Vagina (tissue), 2 donors: ENCODE measurements at places on chromosomes 6 and 20.

DNA sequence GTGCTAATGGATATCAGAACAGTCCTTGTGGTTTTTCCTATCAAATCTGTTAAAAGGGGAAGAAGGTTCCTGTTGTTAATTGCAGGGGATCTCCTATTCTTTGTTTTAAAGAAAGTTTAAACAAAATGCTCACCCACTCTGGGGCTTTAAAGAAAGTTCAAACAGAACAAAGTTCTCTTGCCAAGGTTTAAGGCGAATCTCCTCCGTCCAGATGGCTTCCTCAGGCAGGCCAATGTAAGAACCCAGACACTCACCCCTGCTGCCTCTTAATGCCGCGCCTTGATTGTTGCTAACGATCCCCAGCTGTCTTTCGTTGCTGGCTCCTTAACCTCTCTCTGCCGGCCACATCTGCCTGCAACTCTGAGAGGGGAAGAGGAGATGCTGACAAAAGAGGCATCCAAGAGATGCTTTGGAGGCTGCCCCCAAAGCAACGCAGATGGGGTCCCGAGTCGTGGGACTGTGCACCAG is 235.0 kb upstream of the PRDM1 start:
- H3K36me3 ChIP-seq, result no peaks in the 10 kb centered on the region
- no peak for DNase-seq
- H3K4me1 ChIP-seq, result peaks cover 19% of the 10 kb centered on the region
- peak overlapping the region; percentile 57 for H3K27ac ChIP-seq
- no peaks in the 10 kb centered on the region for H3K27me3 ChIP-seq

GRCh38 chr20:63360850-63361518 is at the start of gene CHRNA4:
CHRNA4 (minus strand) TSS chr20:63361349; CDS start chr20:63361165, 184 bp downstream.
- no peak within 1 kb of the TSS for H3K4me3 ChIP-seq
- H3K4me1 ChIP-seq, result peaks cover 8% of the 10 kb centered on the region
- peaks cover 9% of the 10 kb centered on the region for H3K27me3 ChIP-seq
- no peak for DNase-seq
- no peaks in the 10 kb centered on the region for H3K36me3 ChIP-seq
- no peak within 1 kb of the TSS for H3K27ac ChIP-seq

GRCh38 chr6:93515736-93516135 is 96.4 kb upstream of the EPHA7 start:
- DNase-seq, result no peak
- H3K36me3 ChIP-seq, result no peaks in the 10 kb centered on the region
- H3K4me3 ChIP-seq, result no peak overlapping the region
- H3K27me3 ChIP-seq, result no peaks in the 10 kb centered on the region

GRCh38 chr20:59414936-59415623 is 114.7 kb downstream of the EDN3 start:
- no peak overlapping the region for H3K4me3 ChIP-seq
- no peak overlapping the region for H3K27ac ChIP-seq
- no peaks in the 10 kb centered on the region for H3K27me3 ChIP-seq
- no peaks in the 10 kb centered on the region for H3K4me1 ChIP-seq
- DNase-seq, result no peak
- H3K36me3 ChIP-seq, result no peaks in the 10 kb centered on the region

- H3K27ac ChIP-seq, result no peak overlapping the region
- H3K4me1 ChIP-seq, result no peaks in the 10 kb centered on the region
- H3K27me3 ChIP-seq, result no peaks in the 10 kb centered on the region
- H3K36me3 ChIP-seq, result no peaks in the 10 kb centered on the region
These were observed 87.2 kb upstream of the STXBP5 start for GRCh38 chr6:147117011-147117410.

DNA sequence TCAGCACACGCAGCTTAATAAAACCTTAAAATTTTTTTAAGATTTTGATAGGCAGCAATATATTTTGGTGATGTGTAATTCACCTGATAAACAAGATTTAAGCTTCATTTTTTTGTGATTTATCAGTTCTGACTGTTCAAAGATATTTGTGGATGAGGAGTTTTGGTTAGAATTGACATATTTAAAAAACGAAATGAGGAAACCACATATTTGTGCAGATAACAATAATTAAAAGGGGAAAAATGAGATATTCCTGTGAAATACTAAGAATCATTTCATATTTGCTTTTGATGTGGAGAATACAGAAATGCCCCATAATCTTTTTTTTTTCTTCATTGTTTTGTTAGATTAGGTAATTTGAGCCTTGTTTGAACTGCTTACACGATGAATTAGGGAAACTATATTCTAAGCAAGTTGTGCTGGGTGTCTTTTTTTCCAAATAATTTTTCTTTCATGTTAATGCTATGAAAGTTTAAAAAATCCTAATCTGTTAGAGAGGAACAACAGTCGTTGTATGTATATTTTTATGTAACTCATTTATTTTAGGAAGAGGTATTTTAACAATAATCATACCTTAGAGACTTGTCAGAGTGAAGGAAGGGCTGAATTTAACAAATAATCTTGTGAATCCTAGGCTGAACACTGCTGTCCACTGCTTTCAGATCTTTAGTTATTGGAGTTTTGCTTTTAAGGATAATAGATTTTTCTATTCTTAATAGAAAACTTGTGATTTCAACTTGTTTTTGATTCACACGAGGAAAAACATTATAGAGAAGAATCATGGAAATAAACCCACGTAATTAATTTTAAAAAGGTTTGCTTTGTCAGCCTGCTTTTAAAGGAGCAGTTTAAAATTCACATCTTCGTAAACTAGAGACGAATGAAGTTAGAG is 4.0 kb downstream of the ARID1B start:
- H3K4me3 ChIP-seq, result peak overlapping the region; percentile 92
- H3K27ac ChIP-seq, result peak overlapping the region; percentile 99
- no peaks in the 10 kb centered on the region for H3K36me3 ChIP-seq
- no peak for DNase-seq
- H3K4me1 ChIP-seq, result peaks cover 60% of the 10 kb centered on the region
- no peaks in the 10 kb centered on the region for H3K27me3 ChIP-seq

DNA sequence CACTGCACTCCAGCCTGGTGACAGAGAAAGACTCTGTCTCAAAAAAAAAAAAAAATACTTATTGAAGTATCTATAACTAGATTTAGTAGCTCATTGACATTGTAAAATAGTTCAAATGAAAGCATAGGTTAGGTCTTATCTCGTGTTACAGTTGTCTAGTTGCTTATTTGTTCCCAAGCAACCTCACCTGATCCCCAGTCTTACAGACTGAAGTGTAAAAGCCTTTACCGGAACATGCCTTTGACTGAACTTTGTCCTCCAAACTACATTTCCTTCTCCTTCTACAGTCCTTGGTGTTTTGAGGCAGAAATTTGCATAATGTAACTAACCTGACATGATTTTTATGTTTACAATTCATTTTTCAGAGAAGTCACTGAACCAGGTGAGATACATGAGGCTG is 61.0 kb downstream of the PKIB start:
- H3K27ac ChIP-seq, result no peak overlapping the region
- no peaks in the 10 kb centered on the region for H3K36me3 ChIP-seq
- no peaks in the 10 kb centered on the region for H3K4me1 ChIP-seq
- no peak overlapping the region for H3K4me3 ChIP-seq
- no peaks in the 10 kb centered on the region for H3K27me3 ChIP-seq
- DNase-seq, result no peak

- H3K4me1 ChIP-seq, result no peaks in the 10 kb centered on the region
- H3K27me3 ChIP-seq, result no peaks in the 10 kb centered on the region
- H3K27ac ChIP-seq, result no peak overlapping the region
- no peak for DNase-seq
These were observed 286.2 kb downstream of the FARS2 start for GRCh38 chr6:5547556-5547955.

DNA sequence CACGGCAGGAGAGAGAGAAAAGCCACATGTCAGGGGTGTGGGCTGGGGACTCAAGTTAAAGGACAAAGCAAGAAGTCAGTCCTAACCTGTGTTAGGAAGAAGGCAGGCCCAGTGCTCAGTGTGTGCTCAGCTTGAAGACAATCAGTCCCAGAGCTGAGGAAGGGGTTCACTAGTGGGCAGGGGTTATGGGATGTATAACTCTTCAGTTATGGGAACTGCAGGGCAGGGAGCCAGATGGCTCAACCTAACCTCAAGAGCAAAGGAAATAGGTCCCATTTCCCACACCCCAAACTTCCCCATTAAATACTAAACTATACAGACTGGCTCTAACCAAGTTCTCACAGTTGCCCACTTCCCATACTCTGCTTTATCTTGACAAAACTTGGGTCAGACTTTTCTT is 7.4 kb upstream of the SSTR4 start:
- no peak for DNase-seq
- no peaks in the 10 kb centered on the region for H3K27me3 ChIP-seq
- no peaks in the 10 kb centered on the region for H3K36me3 ChIP-seq
- H3K4me3 ChIP-seq, result no peak overlapping the region

GRCh38 chr6:107736713-107737396 is 87.3 kb downstream of the SCML4 start:
- no peak overlapping the region for H3K27ac ChIP-seq
- H3K27me3 ChIP-seq, result no peaks in the 10 kb centered on the region
- peaks cover 13% of the 10 kb centered on the region for H3K4me1 ChIP-seq
- H3K36me3 ChIP-seq, result no peaks in the 10 kb centered on the region
- no peak for DNase-seq

DNA sequence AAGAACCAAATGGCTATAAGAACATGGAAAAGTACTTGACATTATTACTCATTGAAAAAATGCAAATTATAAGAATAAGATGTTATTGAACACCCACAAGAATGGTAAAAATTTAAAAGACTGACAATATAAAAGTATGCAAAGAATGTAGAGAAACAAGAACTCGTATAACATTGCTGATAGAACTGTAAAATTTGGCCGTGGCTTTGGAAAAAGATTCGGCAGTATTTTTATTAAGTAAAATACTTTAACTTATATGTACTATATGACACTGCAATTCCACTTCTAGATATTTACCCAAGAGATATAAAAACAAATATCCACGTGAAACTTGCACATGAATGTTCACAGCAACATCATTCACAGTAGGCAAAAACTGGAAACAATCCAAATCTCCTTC is 239.2 kb downstream of the TPBG start:
- no peak overlapping the region for H3K4me3 ChIP-seq
- no peak for DNase-seq
- no peaks in the 10 kb centered on the region for H3K36me3 ChIP-seq
- no peaks in the 10 kb centered on the region for H3K27me3 ChIP-seq
- H3K4me1 ChIP-seq, result no peaks in the 10 kb centered on the region

DNA sequence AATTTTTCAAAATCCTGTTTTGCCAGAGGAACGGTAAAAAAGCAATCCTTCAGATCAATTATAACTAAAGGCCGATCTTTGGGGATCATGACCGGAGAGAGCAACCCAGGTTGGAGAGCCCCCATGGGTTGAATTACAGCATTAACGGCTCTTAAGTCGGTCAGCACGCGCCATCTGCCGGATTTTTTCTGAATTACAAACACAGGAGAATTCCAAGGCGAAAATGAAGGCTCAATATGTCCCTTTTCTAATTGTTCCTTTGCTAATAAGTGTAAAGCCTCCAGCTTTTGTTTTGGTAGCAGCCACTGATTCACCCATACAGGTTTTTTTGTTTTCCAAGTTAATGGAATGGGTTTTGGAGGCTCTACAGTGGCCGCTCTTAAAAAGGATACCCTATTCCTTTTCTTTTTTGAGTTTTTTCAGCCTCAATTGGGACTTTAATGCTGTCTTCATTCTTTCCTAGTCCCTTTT is 16.9 kb upstream of the PTCRA start:
- H3K36me3 ChIP-seq, result no peaks in the 10 kb centered on the region
- no peaks in the 10 kb centered on the region for H3K4me1 ChIP-seq
- H3K27me3 ChIP-seq, result no peaks in the 10 kb centered on the region
- no peak overlapping the region for H3K27ac ChIP-seq
- no peak overlapping the region for H3K4me3 ChIP-seq
- no peak for DNase-seq

- no peaks in the 10 kb centered on the region for H3K4me1 ChIP-seq
- H3K4me3 ChIP-seq, result no peak overlapping the region
- no peak for DNase-seq
- H3K36me3 ChIP-seq, result no peaks in the 10 kb centered on the region
These were observed 461.9 kb downstream of the KIF16B start for GRCh38 chr20:16111172-16111832.

DNA sequence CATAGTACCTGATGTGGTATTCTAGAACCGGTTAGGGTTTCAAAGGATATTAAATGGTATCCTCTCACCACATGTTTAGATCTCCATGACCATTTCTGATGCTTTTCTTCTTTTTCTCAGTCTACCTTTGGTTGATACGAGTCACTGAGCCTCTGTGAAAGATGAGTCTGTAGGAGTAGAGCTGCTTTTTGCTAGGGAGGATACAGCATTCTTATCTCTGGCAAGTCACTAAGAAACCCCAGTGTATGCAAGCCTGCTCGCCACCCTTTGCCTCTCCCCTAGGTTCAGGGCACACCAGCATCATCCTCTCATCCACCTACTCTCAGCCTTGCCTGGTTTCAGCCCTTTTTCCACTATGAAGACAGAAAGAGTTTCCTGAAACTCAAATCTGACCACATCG is 89.9 kb downstream of the MTFR2 start:
- H3K27ac ChIP-seq, result no peak overlapping the region
- no peaks in the 10 kb centered on the region for H3K36me3 ChIP-seq
- DNase-seq, result no peak
- H3K27me3 ChIP-seq, result no peaks in the 10 kb centered on the region

DNA sequence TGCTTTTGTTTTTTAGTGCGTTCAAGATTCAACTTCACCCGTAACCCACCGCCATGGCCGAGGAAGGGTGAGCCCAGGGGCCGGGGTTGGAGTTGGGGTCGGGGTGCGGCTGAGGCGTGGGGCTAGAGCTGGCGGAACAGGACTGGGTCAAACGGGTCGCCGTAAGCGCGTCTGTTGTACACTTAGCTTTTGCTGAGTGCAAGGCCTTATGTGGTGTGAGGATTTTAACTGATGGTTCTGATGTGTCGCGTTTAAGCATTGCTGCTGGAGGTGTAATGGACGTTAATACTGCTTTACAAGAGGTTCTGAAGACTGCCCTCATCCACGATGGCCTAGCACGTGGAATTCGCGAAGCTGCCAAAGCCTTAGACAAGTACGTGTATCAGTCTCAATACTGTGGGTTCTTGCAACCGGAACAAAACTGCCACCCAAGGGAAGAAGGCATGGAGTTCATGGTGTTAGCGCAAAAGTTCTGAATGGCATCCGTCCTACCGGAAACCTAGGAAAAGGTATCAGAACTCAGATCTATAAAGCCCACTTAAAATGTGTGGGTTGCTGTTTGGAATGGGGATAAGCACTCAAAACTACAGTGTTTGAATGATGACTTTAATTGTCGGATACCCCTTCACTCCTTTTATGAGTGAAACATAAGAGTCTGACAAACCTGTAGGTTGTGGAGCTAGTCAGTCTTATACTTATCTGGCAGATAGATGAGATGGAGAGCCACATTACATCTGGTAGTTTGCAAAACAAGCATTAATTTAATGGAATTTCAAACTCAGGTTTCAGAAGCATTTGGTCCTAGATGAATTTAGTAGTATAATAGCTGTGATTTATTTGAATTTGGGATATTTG is 574 bp downstream of the RPS12 start:
- H3K4me3 ChIP-seq, result peak overlapping the region; percentile 79
- H3K36me3 ChIP-seq, result peaks cover 31% of the 10 kb centered on the region
- H3K4me1 ChIP-seq, result peaks cover 41% of the 10 kb centered on the region
